Fibroblast of villous mesenchyme (primary cell): ENCODE measurements at places on chromosomes 1 and 21.

- no peak for DNase-seq
These were observed 26.7 kb downstream of the CDCA8 start for GRCh38 chr1:37718901-37719571.

- DNase-seq = no peak
These were observed 66.4 kb upstream of the LPGAT1 start for GRCh38 chr1:211896958-211897357.

- DNase-seq = no peak
These were observed 3.0 kb upstream of the BATF3 start for GRCh38 chr1:212702672-212703071.

GRCh38 chr1:212926372-212926771 lies 24.0 kb upstream of the VASH2 start:
- DNase-seq = no peak

DNA sequence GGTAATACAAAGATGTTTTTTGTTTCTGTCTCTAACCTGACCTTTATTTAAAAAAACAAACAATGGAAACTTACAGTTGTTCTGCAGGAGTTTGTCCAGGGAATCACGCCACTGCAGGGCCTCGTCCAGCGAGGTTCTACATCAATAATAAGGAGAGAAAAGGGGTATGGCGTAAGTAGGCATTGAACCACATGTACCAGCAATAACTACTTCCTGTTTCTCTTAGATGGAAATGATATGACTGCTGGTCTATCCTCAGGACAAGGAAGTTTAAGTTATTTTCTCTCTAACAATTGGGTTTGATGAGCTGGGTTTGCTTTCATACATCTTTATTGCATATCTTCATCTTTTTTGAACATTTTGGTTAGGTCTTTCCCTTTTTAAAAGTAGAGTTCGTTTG lies 40.9 kb downstream of the RGS5 start:
- no peak for DNase-seq

- DNase-seq = no peak
These were observed at the start of gene SPRR2A for GRCh38 chr1:153057375-153057774. Gene SPRR2A, minus strand, starts transcription at chr1:153057512. Its CDS starts 777 bp downstream, at chr1:153056735.

GRCh38 chr1:19339214-19339861 lies 27.2 kb downstream of the SLC66A1 start:
- no peak for DNase-seq

- DNase-seq = peak; percentile 79
These were observed 58.7 kb upstream of the APOBEC4 start for GRCh38 chr1:183711741-183712361.

- peak; percentile 43 for DNase-seq
These were observed 15.5 kb upstream of the SLC2A5 start for GRCh38 chr1:9084906-9085305.

DNA sequence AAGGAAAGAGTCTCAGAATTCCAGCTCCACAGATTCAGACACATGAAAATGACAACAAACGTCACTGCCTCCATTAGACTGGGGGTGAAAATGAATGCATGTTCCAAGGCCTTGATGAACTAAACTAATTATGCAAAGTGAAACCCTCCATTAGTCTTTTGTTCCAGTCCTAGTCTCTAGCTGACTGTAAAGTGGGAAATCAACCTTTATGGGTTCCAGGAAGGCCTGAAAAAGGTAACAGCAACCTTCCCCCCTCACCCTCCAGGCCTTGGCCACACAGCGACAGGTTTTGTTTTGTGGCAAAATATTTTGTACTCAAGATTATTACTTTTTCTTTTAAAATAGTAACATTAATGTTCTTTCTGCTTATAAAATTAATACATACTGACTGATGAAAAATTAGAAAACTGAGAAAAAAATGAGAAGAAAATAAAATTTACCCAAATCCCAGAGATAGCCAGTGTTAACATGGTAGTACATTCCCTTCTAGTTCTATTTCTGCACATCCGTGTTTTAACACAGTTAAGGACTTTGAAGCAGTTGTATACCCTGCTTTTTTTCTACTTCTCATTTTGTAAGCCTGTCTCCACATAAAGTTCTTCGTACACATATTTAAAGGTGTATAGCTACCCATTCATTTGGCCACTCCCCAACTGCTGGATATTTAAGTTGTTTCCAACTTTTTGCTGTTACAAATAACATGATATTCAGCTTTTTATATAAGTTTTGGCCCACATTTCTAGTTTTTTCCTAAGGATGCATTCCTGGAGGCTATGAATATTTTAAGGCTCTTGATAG lies 60.9 kb downstream of the CD2 start:
- no peak for DNase-seq

- peak; percentile 53 for DNase-seq
These were observed 475.0 kb downstream of the SMYD3 start for GRCh38 chr1:246032031-246032551.

DNA sequence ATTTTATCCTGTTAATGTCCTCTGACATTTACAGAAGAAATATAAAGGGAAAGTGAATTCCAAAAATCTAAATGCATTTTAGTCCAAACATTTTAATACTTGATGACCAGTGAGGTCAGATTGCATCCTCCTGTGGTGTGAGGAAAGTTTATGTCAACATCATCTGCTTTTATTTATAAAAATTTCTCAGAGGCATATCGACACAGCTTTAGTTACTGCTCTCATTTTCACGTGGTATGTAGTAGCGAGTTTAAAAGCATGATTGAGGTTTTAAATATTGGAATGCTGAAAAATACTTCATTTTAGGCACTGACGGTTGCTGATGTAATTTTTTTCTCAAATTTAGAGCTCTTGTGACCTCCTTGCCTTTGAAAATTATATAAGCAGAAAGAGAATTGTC lies 234.8 kb downstream of the HMCN1 start:
- DNase-seq = peak; percentile 59

DNA sequence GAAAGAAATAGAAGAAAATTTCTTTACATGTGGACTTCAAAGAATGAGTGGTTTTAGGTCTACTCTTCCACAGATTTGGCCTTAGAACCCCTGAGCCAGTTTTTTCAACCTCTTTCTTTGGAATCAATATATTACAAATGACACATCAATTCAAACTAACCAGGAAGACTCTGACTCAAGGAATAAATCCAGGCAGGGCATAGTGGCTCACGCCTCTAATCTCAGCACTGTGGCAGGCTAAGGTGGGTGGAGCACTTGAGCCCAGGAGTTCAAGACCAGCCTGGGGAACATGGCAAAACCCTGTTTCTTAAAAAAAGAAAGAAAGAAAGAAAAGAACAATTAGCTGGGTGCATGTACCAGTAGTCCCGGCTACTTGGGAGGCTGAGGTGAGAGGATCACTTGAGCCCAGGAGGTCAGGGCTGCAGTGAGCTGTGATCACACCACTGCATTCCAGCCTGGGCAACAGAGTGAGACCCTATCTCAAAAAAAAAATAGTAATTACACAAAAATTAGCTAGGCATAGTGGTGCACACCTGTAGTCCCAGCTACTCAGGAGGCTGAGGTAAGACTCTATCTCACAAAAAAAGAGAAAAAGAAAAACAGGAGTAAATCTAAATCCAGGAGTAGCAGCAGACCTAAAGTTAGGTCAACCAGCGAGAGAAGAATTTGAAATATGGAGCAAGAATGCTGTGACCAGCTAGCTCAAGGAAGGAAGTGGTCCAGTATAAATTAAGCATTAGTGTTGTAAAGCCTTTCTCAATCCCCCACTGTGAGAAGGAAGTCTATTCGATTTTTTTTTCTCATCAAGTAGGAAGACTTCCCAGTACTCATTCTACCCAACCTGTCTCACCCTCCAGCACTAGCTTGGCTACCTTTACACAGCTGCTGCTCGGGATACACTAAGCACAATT lies 1.9 kb downstream of the SORT1 start:
- peak; percentile 60 for DNase-seq

DNA sequence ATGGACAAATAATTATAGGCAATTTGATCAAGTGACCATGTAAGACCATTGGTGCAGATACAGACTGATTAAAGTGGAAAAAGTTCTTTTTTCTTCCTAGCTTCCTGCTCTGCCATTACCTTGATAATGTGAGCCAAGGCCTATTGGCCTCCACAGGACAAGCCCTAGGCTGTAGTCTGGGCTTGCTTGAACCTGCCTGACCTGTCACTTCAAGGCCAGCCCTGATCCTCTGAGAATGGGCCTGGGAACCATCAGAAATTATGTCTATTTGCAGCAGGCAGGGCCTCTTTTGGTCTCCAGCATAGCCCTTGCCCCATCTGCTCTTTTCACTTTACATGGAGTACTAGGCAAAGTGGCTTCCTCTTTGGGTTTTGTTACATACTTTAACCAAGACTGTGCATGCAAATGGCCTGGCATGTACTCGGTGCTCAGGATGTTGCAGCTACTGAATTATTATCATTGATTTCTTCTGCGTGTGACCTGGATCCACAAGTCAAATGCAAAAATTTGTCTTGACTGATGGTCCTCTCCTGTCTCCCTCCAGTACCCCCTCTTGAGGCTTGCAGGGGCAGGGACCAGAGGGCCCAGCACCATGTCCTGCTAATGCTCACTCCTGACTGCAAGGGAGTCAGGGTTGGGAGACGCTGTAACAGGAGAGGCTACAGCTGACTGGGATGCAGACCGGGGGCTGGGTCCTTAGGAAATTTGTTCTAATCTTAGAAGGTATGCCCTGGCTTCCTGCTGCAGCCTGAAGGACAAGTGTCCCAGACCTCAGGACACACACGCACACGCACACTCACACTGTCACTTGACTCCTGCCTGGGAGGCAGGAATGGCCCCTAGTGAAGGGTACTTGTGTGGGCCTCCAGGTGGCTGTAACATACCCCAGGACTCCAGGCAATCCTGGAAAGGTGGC lies 39.4 kb downstream of the RCSD1 start:
- DNase-seq = no peak

- peak; percentile 55 for DNase-seq
These were observed 19.8 kb downstream of the CAMTA1 start for GRCh38 chr1:6805004-6805416.

GRCh38 chr21:28751176-28751575 lies 241.5 kb downstream of the LTN1 start:
- peak; percentile 30 for DNase-seq

- peak; percentile 82 for DNase-seq
These were observed 111.2 kb upstream of the NBPF11 start for GRCh38 chr1:148263128-148263905.

- no peak for DNase-seq
These were observed 346.6 kb downstream of the RPS6KC1 start for GRCh38 chr1:213397638-213398037.

DNA sequence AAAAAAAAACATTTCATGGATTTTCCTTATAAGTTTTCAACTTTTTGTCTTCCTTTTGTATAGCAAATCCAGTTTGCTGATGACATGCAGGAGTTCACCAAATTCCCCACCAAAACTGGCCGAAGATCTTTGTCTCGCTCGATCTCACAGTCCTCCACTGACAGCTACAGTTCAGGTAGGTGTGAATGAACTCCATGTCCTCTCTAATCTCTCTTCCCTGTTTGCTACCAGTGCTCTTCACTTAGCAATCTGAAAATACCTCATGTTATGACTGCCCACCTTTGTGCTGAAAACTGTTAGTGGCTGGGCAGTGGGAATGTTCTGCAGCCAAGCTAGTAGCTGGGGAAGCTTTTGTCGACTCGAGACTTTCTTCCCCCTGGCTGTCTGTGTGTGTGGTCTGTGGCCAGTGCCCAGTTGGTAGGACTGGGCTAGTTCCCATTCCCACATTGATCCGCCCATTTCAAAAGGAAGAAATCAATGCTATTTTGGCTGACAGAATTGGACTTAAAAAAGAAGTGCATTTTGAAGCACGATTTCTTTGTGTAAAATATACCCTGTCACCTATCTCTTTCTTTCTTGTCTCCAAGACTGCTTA lies 24.5 kb downstream of the AHCYL1 start:
- DNase-seq = no peak

GRCh38 chr1:88399690-88400089 lies 284.4 kb upstream of the PKN2 start:
- DNase-seq = no peak

- peak; percentile 61 for DNase-seq
These were observed 9.8 kb upstream of the GJA8 start for GRCh38 chr1:147892731-147893214.

GRCh38 chr1:203754455-203754864 lies 10.5 kb upstream of the LAX1 start:
- no peak for DNase-seq

DNA sequence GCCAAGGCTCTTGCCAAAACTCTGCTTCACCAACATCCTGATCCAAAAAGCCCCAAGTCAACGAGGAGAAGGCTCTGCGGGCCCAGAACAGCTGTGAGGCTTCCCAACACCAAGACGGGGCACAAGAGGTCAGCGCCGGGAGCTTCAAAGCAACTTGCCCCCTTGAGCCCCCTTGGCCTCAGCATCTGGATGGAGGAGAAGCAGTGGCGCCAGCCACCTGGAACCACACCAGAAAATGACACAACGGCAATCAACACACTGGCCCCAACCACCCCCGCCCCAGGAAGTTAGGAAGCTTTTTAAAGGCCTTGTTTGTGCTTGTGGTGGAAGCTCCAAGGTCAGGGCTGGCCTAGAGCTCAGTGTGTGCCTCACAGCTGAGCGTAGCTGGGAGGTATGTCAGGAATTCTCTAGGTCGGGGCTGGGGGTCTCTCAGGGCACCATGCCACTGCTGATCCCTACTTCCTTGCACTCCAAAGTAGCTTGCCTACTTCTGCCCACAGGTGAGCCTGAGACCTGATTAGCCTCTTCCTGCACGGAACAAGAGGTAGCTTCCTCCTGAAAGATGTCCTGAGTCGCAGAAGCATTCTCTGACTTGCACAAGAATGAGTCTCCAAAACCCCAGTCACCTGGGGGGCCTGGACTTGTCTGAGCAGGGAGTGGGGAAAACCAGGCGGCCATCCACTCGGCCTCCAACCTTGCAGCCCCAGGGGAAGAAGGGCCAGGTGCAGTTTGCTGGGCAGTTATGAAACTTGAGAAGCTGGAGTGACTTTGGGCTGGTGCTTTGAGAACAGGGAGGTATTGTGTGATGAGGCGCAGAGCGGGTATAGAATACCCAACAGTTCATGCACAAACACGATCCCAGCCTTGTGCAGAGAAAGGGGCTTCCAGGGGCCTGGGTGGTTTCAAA lies 9.7 kb upstream of the SRP9 start:
- DNase-seq = peak; percentile 87

- DNase-seq = peak; percentile 58
These were observed 35.2 kb downstream of the TGFB2 start for GRCh38 chr1:218380125-218380977.

DNA sequence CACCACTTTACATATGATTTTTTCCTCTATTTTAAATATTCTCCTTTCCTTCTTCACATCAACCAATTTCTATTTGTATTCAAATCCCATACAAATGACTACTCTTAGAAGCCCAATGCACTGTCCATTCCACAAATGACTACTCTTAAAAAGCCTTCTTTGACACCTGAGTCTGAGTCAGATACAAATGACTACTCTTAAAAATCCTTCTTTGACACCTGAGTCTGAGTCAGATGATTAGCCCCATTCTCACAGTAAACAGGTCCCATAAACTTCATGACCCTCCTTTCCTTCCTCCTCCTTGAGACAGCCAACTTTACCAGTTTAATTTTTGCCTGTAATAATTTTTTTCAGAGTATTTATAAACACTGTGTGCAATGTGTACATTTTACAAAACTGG lies 231.3 kb upstream of the USP25 start:
- DNase-seq = no peak

- DNase-seq = no peak
These were observed 270.5 kb downstream of the MATN1 start for GRCh38 chr1:30452925-30453324.
